Fibroblast of the conjunctiva (primary cell): ENCODE measurements at places on chromosomes 4 and X.
A peak's percentile ranks its signal among the peaks of the same experiment; 100 is the strongest.

DNA sequence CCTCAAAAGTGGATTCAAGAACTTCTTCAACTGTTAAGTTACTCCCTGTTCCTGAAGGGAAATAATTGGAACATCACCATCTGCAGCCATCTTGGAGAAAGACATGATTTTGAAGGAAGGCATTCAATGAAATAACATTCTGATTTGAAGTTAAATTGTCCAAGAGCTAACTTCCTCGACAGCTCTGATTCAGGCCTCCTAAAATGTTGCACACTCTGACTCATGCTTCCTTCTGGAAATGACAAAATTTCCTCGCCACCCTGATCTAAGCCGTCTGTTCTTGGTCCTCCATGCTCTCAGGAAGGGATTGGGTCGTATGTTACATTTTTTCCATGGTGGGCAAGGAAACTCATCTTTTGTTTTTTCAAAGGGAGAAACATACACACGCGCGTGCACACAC, 496.9 kb upstream of the DIPK2B start:
- DNase-seq = peak; percentile 37

DNA sequence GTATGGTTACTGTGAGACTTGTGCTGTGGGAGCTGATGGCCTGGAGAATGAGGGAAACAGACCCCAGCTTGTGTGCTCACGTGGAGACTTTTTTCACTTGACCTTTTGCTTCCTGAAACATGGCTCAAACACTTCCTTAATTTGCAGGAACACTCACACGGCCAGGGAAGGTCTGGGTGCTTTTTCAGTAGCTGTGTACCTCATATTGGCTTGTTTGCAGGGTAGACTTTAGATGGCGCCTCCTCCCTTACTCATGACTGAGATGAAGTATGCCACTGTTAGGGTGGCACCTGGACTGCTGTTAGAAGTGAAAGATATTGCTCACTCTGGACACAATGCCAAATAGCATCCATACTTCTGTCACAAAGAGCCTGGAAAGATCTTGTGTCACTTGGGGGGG, 75.7 kb upstream of the WDR1 start:
- no peak for DNase-seq

DNA sequence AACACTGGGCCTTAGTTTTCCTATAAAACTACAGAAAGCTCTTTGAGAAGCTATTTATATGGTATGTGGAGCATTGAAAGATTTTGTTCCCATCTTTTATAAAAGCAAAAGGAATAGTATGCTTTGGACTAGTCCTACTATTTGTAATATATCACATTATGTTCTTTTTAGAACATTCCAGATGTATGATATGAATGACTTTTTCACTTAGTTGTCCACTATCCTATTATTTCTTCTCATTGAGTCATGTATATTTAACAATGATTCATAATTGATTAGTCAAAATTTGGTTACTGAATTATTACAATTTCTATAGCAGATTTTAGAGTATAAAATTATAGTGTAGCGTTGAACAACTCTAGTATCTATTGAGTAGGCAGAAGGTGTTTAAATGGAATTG, 34.2 kb downstream of the RASSF6 start:
- no peak for DNase-seq

DNA sequence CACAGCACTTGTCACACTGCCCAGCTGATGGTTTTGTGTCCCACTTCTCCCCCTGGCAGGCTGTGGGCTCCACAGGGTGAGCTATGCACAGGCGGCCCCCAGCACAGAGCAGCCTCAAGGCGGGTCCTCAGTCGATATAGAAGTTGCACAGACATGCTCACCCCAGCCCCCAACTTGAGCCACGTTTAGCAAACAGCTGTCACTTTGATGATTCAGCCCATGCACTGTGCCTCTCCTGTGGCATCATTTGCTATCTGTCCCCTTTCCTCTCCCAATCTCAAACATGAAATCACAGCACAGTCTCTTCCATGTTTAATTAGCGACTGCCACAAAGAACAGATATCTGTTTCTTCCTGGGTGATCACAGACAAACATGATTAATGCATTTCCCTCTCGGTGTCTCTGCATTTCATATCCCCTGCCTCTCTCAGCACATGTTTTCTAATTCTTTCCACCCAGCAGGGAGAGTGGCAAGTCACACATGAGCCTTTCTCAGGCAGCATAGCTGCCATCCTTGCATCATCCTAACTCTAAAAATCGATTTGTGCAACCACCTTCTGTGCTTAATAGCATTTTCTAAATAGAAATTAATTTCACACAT, 204.9 kb downstream of the EVC2 start:
- no peak for DNase-seq

DNA sequence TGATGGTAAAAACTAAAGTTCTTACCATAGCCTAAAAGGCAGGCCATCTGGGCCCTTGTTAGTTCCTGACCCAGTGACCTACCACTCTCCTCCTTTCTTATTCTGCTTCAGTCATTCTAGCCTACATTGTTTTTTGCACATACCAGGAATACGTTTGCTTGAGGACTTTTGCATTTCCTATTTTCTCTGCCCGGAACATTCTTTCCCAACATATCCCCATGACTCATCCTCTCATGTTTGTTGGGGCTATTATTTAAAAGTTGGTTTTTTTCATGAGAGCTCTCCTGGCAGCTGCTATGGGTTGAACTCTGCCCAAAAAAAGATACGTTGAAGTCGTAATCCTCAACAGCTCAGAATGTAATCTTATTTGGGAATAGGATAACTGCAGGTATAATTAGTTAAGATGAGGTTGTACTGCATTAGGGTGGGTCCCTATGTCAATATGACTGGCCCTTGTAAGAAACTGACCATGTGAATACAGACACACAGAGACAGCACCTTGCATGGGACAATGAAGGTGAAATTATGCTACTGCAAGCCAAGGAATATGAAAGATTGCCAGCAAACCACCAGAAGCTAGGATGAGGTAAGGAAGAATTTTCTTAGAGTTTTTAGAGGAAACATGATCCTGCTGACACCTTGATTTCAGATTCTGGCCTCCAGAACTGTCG, 138.3 kb upstream of the PDHA2 start:
- DNase-seq = no peak

DNA sequence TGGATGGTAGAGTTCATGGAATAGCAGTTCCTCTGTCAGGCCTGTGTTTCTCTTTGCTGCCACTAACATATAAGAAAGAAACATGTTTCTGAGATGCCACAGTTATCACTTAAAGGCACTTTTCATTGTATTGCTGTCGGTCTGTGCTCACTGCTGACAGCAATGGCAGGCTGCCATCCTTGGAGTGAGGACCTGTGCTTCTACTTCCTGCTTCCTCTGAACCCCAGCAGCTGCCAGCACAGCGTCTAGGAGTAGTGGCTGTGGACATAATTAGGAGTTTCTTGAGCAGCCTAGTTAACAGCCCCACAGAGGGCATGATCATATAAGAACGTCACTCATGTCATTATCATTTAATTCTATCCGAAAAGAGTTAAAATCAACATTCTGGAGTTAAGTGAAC, 30.5 kb downstream of the F11 start:
- DNase-seq = no peak

GRCh38 chrX:133414406-133415275, 648 bp downstream of the GPC4 start:
- DNase-seq = no peak

DNA sequence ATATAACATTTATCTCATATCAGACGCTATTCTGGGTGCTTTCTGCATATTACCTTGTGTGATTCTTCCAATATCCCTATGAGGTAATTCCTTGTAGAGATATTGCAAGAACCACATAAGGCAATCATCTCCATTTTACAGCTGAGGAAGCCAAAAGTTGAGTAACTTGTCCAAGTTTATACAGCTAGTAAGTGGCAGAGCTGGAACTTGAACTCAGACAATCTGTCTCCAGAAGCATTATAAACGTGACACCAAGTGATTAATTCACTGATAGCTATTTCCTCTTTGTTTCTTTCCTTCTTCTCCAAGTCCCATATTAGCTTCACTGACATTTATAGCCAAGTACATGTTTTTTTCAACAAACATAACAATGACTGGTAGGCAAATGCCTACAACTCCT, 7.3 kb downstream of the EMCN start:
- no peak for DNase-seq

DNA sequence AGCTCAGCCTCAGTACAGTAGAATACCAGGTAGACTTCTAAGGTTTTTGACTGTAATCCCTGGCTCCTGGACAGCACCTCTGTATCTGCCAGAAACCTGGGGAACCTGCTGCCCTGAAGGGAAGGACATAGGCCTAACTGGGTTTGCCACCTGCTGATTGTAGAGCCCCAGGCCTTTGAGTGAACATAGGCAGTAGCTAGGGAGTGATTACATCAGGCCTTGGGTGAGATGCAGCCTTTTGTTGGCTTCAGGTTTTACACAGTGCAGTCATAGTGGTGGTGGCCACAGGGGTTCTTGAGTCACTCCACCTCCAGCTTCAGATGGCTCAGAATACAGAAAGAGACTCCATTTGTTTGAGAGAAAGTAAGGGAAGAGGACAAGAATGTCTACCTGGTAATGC, 19.3 kb downstream of the IQCM start:
- no peak for DNase-seq

DNA sequence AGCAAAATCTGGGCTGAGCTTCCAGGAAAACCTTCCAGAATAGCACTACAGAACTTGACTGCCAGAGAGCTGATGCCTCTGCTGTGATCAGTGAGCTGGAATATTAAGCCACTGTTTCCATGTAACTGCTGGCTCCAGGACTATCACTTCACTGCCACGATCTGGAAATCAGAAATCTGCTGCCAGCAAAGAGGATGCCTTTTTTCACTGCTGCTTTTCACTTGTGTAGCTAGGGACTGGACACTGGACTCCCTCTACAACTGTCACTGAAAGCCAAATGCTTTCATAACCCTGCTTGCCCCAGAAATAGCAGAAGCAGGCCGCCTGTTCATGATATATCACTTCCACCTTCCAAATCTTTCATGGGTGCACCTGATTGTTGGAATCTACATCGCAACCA, 9.4 kb upstream of the AP1S2 start:
- no peak for DNase-seq

DNA sequence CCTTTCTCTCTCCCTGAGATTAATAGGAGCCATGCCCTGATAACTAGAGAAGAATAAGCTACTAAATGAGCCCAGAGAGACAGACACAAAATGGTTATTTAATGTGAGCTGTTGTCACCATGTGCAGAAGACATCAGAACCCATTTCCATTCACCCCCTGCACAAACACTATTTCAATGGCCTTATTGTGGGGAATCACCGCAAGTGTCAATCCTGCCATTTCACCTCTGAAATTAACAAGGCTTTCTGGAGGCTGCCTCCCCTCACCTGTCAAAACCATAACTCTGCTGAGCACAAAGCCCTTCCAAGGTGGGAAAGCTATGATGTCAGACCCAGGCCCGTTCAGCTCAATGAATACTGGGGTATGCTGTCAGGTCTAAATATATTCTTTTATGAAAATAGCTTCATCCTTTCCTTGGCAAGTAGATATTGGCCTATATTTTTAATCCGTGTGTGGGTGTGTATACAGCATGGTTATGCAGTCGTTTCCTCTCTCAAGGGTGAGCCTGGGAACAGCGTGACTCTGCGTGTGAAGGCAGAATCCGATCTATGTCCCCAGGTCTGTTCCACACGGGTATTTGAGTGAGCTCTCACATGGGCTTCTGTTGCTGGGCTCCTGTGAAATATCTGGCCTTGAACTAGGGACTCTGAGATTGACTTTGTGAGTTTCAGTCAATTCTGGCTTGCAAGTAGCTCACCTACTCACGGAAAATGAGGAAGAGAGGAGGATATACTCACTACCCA, 266.3 kb downstream of the FBXW7 start:
- no peak for DNase-seq

DNA sequence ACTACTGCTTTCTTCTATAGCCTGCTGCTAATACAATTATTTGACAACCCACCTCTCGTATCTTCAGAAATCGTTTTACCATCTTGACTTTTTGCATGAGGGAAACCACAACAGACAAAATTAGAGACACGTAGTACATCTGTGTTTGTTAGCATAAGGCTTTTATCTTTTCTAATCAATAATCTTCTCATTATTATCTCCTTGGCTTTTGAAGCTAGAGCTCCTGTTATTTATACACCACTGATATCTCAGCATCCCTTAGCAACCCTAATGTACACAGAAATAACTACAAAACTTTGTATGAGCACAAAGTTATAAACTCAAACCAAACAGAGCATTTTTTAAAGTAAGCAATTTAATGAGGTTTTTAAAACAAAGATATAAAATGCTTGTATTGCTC, 39.7 kb downstream of the CORIN start:
- no peak for DNase-seq

- peak; percentile 0 for DNase-seq
These were observed 898 bp downstream of the UBQLN2 start for GRCh38 chrX:56564164-56564885.

DNA sequence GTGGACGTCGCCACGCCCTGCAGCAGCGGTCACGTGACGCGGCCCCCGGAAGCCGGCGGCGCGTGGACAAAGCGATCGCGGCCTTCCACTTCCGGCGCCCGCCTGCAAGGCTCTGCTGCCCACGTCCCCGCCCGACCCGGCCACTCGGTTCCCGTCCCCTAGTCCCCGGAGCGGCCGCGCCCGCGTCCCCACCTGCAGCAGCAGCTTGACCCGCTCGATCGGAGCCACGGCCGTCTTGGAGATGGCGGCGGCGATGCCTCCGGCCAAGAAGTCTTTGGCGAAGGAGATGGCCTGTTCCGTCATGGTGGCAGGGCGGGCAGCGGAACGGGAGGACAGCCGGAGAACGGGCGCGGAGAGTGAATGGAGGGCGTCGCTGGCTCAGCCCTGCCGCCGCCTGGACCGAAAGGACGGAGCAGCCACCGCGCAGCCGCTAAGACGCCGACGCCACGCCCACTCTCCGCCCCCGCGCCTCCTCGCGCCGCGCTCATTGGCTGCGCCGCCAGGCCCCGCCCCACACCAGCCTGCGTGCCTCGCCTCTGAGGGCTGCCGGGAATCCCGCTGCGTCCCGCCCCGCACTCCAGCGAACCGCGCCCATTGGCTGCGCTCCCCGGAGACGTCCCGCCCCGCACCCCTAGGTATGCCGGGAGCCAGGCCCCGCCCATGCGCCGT, at the start of gene SLC25A6:
SLC25A6 (minus strand) TSS at position 407 of the 669 bp plus-strand sequence; CDS start at position 303, 104 bp downstream.
- peak; percentile 97 for DNase-seq
